ENCODE measurements at places on chromosomes 6 and 20.

DNA sequence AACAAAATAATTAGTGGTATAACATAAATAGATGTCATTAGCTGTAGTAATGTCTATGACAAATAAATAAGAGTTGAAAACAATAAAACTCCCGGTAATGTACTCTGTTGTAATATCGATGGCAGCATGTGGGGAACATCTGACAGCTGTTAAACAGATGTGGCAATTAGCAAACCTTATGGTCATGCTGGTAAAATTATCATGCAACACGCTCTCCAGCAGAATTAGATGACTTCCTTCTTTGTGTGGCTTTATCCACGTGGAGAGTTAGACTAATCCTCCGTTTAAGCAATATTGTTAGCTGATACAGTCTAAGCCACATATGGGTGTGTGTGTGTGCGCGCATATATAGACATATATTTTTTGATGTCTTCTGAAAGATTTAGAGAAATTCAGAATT lies 77.7 kb upstream of the ZFP64 start:
- DNase-seq: peak; percentile 74

DNA sequence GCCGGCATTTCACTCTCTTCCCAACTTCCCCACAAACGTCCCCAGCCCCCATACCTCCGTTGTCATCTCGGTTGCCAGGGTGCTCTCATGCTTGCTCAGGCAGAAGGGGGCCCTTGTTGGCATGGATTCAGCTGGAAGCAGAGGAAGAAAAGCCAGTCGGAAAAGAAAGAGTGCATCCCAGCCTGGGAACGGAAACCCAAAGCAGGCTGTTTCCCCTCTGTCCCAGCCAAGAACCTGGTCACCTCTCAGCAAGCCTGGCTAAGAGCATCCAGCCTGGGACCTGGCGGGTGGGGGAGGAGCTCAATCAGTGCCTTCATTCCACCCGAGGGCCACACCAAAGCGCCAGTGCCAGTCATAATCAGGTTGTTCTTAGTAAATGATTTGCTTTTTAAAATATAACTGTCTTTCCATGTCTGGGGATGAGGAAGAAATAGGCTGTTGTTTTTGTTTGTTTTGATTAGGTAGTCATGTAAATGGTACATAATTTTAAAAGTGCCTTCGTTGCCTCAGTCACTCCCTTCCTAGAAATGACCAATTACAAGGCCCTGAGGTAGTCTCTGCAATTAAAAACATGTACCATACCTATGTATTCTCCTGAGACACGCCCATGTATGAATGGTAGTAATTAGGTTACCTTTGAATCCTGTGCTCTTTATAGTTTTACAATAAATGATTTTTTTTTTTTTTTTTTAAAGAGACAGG lies 21.1 kb downstream of the CHMP4B start:
- DNase-seq: peak; percentile 40

DNA sequence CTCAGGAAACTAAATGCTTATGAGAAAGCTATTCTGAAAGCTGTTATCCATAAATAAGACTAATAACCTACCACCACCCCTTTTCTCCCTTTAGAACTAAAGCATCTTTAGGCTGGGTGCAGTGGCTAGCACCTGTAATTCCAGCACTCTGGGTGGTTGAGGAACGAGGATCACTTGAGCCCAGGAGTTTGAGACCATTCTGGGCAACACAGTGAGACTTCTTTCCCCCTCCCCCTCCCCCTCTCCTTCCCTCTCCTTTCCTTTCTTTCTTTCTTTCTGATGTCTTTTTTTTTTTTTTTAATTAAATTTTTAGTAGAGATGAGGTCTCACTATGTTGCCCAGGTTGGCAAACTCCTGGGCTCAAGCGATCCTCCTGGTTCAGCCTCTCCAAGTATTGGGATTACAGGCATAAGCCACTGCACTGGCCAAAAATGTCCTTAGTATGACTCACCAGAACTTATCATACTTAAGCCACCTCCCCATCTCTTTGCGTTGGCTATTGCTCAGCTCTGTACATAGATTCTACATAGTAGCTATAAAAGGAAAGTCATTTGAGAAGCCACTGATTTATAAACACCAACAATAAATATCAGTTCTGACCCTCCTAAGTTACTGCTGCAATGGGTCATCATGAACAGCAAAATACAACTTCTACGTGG lies 54.8 kb upstream of the SPDEF start:
- no peak for DNase-seq

GRCh38 chr20:47281376-47281775 lies 75.1 kb downstream of the ZMYND8 start:
- no peak for DNase-seq

GRCh38 chr20:35311822-35312221 lies 19.6 kb upstream of the FAM83C start:
- DNase-seq: no peak

DNA sequence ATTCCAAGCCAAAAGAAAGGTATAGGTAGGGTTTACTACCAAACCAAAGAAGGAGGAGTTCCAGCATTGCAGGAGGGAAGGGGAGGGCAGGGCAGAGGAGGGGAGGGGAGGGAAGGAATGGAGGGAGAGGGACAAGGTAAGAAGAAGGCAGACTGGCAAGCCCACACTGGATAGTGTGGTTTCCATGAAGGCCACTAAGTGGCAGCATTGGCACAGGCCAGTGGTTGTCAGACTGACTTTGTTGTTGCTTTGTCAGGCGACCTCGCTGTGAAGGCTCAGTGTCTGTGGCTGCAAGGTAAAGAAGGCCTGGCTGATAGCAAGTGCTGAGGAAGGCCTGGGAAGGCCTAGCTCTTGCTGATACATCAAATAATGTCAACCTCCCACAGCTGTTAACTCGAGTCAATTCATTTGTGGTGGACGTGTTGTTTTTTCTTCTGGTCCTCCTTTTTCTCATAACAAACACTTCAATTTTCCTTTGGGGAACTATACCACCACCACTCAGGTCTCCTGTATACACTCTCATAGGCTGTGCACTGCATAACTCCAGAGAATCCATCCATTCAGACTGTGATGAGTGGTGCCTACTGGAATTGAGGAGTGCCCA lies 7.7 kb upstream of the ZNF334 start:
- peak; percentile 38 for DNase-seq

GRCh38 chr6:156822747-156823206 lies 45.6 kb downstream of the ARID1B start:
- DNase-seq: no peak

DNA sequence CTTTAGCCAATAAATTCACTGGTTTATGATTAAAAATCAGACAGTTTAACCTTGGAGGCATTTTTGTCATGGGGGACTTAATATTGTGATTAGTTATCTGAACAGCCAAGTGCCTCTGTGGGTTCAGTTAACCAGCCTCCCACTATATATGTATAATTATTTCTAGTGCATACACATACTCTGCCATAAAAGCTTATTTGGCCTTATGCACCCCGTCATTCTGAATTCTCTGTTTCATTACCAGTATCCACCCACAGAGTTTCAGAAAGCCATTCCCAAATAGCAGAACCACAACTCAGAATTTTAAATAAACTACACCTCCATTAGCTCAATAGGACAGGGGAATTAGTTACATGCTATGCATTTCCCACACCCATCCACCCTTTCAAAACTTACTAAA lies 279.7 kb downstream of the ZFAND3 start:
- no peak for DNase-seq

DNA sequence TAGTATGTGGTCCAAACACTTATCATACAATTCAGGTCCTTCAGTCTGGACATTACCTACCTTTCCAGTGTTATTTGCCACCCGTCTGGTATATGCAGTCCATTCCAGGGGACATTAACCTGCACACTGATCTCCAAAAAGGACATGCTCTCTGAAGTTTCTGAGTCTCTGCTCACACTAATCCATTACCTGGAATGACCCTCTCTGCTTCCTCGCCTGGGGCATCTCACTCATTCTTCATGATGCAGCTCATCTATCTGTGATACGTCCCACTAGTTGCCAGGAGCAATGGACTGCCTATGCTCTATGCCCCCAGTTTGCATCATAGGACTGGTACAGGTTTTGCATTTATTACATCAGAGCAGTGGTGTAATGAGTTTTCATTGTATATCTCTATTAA lies 5.9 kb upstream of the TUBB2B start:
- no peak for DNase-seq

GRCh38 chr20:42261766-42262270 lies 643.6 kb upstream of the CHD6 start:
- no peak for DNase-seq

DNA sequence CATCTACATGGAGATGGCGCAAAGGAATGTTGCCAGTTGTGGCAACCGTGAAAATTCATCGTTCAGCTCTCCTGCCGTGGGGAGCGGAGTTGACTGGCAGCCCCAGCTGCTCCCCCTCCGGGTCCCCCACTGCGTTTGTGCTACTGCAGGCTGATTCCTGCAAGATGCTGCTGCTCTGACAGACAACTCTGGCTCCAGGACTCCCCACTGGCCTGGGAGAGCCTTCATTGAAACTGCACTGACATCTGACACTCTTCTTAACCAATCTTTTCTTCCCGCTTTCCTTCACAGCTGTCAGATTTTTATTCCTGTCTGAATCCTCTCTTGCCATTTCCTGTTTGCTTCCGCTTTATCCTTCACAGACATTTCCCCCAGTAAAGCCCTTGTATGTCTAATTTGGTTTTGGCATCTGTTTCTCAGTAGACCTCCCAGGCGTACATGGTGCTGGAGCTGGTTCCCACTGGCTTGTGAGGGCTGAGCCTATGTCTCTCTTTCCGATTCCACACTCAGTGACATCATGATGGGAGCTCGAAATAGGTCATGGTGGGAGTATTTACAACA lies 9.5 kb upstream of the ATRN start:
- peak; percentile 7 for DNase-seq

GRCh38 chr20:6925744-6926278 lies 158.3 kb downstream of the BMP2 start:
- no peak for DNase-seq

DNA sequence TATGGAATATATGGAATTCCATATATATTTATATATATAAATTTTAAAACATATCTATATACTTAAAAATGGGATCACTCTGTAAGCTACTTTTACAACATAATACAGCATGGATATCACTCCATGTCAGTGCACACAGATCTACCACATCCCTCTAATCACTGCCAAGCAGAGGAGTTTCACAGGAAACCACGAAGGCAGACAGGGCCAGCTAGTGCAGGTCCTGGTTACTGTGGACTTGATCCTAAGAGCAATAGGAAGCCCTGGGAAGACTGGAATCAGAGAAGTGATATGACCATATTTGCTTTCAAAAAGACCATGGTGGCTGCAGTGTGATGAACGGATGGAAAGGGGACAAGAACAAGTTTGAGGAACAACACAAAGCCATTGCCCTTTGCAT lies 40.0 kb upstream of the NRN1 start:
- DNase-seq: no peak

DNA sequence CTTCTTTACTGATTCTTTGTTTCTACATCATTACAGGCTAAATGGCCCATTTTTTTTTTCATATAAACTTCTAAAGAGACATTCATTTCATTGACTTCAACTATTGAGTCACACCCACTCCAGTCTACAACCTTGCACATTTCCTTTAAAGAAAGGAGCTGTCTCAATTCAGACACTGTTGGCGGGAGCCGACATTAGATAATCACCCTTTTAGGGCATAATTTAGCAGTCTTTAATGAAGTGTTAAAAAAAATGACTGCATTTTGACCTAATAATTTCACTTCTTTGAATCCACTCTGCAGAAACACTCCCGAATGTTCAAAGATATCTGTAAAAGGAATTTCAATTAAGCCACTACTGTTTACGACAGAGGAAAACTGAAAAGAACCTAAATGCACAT lies 1.5 kb downstream of the EPM2A start:
- no peak for DNase-seq
